Urinary bladder (tissue), 4 donors: ENCODE measurements at places on chromosomes 1 and 21.

DNA sequence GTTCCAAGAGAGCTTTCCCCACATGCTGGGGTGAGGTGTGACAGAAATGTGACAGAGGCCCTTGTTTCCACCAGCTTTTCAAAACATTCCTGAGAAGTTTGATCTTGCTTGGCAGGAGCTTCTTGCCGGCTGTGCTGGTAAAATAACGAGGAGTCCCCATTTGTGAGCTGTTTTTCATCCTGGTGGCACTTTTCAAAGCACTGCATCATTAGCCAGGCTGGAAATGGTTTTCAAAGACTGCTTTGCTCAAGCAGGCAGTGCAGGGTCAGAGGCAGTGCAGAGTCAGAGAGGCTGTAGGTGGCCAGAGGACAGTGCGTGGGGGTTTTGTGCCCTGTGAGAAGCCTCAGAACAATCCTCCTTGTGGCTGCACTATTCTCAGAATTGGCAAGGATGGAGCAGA, 75.8 kb upstream of the KCNA3 start:
- DNase-seq = no peak

- DNase-seq = no peak
Observed at GRCh38 chr1:9705337-9706093, 54.0 kb downstream of the PIK3CD start.

- DNase-seq = no peak
Observed at GRCh38 chr1:229479660-229480399, 28.3 kb downstream of the NUP133 start.

GRCh38 chr1:178275049-178275448, 181.1 kb downstream of the RASAL2 start:
- no peak for DNase-seq

- no peak for DNase-seq
Observed at GRCh38 chr1:183896466-183897048, 91.6 kb downstream of the RGL1 start.

DNA sequence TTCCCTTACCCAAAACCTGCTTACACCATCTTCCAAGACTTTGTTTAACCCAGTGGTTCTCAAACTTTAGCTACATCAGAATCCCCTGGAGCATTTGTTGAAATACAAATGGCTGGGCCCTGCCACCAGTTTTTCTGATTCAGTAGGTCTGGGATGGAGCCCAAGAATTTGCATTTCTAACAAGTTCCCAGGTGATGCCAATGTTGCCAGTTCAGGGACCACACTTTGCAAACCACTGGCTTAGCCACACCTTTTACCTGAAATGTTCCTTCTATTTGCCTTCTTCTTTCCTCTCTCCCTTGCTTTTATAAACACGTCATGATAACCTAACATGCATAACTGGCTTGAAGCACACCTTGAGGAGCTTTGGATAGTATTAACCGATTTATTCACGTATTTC, 16.1 kb upstream of the FCAMR start:
- no peak for DNase-seq

DNA sequence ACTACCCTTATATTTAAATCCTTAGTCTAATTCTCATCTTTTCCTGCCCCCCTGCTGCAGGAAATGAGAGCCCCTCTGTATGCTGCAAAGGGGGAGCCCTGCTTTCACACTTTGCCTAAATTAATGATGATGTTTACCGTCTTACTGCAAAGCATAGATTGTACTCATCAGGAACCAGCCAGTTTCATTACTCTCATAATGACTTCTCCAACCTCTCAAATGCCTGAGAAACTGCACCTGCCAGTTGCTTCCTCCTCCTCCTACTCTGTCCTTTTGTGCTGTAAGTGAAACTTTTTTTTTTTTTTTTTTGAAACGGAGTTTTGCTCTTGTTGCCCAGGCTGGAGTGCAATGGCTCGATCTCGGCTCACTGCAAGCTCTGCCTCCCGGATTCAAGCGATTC, 101.7 kb downstream of the ADSS2 start:
- DNase-seq = no peak

DNA sequence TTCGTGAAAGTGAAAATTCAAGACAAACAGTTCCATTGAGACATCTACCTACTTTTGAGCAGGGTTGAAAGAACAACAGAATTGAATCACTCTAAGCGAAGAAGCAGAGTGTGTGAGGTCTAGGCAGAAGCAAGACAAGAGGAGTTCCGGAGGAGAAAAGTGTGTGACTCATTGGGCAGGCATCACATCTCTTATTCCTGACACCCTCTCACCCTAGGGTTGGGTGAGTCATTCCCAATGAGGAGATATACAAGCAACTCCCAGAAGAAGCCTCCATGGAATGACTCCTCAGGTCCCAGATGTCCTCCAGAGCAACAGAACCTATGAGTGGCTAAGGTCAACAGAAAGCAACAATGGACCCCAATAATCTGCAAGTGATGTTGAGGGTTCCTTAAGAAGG, 138.1 kb downstream of the TPR start:
- DNase-seq = no peak

- DNase-seq = no peak
Observed at GRCh38 chr1:93917302-93917701, 8.1 kb upstream of the GCLM start.

DNA sequence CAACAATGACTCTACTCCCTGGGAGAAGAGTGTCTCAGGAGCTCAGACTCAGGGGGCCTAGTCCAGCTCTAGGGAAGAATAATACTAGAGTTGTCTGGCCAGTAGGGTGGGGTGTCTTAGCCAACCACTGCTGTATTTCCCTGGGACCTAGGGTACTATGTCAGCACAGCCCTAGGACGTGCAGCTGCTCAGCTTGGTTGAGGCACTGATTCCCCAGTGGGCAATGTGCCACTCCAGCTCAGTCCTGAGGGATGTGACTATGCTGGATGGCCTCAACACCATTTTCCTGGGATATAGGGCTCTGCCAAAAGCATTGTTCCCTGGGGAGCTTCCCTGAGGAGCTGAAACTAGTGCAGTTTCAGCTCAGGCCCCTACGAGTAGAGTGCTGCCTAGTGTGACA, 47.4 kb downstream of the TNN start:
- no peak for DNase-seq

- DNase-seq = no peak
Observed at GRCh38 chr21:17682924-17683323, 70.2 kb upstream of the BTG3 start.

- DNase-seq = no peak
Observed at GRCh38 chr1:230232371-230232771, 165.3 kb downstream of the GALNT2 start.

DNA sequence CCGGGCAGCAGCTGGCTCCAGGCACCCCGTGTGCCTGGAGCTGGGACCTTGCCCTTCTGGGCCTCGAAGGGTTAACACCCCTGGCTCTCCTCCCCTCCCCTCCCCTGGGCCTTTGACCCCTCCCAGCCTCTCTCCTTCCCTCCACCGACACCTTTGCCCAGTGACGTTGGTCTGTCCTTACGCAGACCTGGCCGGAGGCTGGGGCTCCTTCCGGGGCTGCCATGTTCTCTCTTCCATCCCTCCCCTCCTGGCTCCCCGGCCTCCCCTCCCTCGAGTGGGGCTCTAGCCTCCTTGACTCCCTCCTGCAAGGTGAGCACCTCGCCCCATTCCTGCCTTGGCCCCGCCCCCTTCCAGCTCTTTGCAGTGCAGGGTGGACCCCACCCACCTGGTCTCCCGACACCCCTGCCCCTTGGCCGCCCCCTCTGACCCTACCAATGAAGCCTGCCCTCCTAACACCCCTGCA, at the start of gene TMEM82:
TMEM82 (plus strand) TSS at position 161 of the 463 bp plus-strand sequence; CDS start at position 222, 61 bp downstream.
- no peak for DNase-seq

- DNase-seq = no peak
Observed at GRCh38 chr1:42136466-42136865, 16.7 kb upstream of the GUCA2B start.

DNA sequence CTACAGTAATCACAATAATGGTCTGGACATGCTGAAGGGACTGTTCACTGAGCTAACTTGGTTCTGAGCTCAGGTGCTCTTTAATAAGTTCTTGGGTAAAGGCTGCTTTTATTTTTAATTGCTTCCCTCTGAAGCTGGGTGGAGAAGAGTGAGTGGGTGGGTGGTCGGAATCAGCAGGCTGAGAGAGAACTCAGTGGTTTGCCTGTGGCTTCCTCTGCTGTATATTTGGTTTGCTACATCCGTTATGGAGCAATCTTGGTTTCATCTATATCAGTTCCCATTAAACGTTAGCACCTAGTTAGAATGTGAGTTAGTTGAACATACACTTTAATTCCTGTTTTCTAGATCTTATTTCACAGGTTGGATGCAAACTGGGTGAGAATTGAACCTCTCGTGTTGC, 23.3 kb downstream of the CNIH4 start:
- no peak for DNase-seq

DNA sequence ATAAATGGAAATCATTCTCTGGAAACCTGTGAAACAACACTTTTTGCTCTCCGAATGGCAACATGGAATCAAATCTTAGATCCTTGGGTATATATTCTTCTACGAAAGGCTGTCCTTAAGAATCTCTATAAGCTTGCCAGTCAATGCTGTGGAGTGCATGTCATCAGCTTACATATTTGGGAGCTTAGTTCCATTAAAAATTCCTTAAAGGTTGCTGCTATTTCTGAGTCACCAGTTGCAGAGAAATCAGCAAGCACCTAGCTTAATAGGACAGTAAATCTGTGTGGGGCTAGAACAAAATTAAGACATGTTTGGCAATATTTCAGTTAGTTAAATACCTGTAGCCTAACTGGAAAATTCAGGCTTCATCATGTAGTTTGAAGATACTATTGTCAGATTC, 45.7 kb downstream of the PTGFR start:
- no peak for DNase-seq

- DNase-seq = no peak
Observed at GRCh38 chr1:44801491-44802305, 1.5 kb downstream of the PLK3 start.

DNA sequence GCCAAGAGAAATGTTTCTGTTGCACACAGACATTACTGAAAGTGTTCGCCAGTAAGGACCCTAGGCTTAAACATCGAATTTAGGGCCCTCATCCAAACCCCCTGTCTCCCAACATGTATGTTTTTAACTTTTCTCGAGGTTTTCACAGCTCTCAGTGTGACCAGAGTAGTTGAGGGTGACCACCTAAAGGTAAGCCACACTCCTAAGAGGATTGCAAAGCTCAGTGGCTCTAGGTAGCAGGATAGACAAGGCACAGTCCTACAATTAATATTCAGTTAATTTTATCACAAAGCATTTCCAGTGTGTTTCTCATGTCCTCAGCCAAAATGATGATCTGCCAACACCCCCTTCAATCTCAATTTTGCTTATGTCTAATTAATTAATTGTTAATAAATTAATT, 695 bp upstream of the ALG14 start:
- no peak for DNase-seq

- no peak for DNase-seq
Observed at GRCh38 chr1:66271904-66272254, 262.1 kb upstream of the SGIP1 start.

GRCh38 chr1:75855010-75855409, 58.3 kb downstream of the MSH4 start:
- no peak for DNase-seq

DNA sequence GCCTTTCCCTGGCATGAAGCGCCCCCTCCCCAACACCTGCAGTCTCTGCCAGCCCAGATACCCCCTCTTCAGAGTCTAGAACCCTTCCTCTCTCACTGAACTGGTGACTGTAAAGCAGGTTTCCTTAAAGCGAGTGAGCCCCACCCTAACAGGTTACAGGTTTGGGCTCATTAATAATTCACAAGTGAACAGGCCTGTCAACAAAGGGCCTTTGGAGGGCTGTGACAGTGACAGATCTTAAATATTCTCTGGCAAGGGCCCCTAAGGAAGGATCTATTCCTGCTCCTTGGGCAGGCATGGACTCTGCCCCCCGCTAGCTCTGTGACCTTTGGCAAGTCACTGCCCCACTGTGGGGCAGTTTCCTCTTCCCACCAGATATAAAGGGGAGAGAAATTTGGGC, 5.6 kb upstream of the TTC39A start:
- no peak for DNase-seq

DNA sequence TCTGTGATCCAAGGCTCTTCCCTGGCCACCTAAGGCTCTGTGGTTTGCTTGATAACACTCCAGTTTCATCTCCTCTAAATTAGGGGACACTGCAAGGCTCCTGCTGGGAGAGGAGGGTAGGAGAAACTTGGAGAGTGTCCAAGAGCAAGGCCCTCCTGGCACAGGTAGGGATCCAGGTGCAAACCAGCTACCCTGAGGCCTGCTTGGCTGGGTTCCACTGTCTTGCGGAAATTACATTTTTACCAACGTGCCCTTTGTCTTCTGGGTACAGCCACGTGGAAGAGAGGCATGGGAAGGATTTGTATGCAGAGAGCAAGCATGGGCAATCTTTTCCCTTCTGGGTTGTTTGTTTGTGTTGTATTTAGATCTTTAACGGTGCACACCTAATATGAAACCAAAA, 132.5 kb downstream of the PRDM2 start:
- DNase-seq = no peak

- DNase-seq = no peak
Observed at GRCh38 chr21:24436236-24436635, 1171.0 kb downstream of the MRPL39 start.

DNA sequence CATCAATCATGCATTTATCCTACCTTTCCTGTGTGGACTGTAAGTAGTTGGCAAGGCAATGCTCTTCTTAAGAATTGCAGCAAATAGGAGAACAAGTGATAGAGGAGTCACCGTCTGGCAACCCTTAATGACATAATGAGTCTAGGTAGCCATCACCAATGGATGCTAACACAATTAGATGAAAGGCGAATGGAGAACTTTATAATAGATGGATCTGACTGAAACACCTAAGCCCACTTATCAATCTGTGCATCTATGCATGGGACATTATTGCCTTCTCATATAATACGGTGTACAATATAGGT, 18.9 kb upstream of the CAPN8 start:
- DNase-seq = no peak

DNA sequence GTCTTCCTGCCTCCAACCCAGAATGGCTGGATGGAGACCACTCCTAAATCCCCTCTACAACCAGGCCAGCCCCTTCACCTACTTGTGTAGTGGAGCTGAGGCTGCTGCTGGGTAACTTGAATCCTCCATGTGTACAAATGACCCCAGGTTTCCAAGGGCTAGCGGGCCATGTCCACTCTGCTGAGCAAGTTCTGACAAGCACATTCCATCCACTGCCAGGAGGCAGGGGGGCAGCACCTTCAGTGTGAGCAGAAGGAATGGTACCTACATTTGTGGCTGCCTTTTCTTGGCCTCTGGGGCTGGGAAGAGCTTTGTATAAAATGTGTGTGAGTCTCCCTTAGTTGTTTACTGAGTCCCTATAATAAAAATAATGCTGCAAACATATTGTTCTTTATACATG, 14.5 kb downstream of the KIAA0040 start:
- DNase-seq = no peak

DNA sequence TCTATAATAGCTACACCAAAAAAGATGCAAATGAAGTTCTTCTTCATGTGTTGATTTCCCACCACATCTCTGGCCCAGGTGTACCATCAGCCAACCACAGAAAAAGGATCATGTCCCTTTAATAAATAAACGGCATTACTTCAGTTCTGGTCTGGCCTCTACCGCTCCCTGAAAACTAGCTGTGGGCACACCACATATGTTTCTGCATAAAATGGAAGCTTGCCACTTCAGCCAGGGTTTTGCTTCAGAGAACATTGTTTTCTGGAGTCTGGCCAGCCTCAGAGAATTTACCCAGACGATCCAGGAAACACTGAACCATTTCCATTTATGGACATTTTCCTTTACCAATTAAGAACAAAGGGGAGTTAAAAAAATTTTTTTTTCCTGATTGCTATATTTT, 5.8 kb upstream of the LAMC2 start:
- DNase-seq = peak; percentile 66
